Suppressor macrophage treated with lipopolysaccharide for 1 hour (primary cell): ENCODE measurements at places on chromosomes 3 and 15.
A peak's percentile ranks its signal among the peaks of the same experiment; 100 is the strongest.

- no peak for DNase-seq
Observed at GRCh38 chr15:69084404-69085030, 70.0 kb downstream of the NOX5 start.

DNA sequence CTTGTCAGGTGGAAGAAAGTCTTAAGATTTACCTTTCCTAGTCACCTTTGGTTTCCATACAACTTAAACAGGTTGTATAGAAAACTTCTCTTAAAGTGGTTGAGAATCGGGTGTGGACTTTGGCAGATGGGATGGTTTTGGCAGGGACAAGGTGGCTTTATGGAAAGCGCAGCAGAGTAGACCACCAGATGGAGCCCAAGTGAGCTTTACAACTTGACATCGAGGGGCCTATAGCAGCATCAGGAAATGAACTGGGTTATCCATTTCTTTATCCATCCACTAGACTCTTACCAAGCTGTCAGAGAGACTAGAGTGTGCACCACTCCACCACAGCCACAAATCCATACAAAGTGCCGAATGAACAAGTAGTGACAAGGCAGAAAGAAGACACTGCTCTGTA lies 85.3 kb upstream of the MBNL1 start:
- peak; percentile 59 for DNase-seq

GRCh38 chr3:13406190-13406589 lies 13.9 kb downstream of the NUP210 start:
- no peak for DNase-seq

- DNase-seq: peak; percentile 46
Observed at GRCh38 chr3:108153451-108153981, 62.7 kb upstream of the CD47 start.

- DNase-seq: no peak
Observed at GRCh38 chr3:10600726-10601125, 95.3 kb upstream of the ATP2B2 start.

DNA sequence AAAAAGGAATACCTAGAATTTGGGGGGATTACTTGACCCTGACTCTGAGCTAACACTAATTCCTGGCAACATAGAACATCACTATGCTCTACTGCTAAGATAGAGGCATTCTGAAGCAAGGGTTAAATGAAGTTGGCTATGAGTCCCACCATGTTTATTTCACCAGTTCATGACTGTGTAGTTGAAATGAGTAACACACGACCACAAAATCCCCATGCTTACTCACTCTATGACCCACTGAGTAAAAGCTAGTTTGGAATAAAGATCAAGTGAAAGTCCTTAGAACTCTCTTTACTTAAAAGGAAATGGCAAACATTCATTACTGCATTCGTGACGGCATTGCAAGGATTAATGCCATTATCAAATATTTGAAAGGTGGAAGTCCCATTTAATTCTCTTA lies 47.4 kb downstream of the MRPL46 start:
- DNase-seq: peak; percentile 41
